ENCODE measurements at places on chromosomes 7 and 10.
A peak's percentile ranks its signal among the peaks of the same experiment; 100 is the strongest.

DNA sequence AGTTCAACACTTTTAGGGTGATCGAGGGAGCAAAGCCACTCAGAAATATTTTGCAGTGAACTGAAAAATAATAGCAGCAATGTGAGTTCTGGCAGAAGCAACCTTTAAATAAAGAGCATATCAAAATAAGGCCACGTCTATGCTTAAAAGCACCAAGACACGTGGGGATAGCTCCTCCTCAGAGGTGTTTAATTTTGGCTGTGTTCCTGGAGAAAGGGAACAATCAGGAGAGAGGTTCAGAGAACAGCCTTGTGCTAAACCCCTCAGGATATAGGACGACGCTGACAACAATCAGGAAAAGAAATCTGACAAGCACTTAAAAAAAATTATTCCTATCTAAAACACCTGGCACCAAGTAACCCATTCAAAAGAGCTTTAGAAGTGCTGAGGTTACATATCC is 471.9 kb upstream of the CELF2 start:
- DNase-seq, result no peak

DNA sequence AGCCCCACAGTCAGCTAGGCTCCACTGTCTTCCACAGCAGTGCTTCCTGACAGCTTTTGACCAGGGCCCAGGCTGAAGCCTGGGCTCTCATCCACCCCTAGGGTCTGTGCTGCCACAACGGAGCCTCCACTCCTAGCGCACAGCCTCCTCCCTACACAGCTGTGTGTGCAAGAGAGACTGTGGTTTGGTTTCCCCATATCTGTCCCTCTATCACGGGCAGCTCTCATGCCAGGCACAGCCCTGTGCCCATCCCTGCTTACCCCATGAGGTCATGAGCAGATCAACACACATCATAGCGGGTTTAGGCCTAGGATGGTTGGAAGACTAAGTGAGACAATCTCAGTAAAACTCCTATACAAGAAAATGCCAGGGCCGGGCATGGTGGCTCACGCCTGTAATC is 61.7 kb upstream of the PLXNA4 start:
- no peak for DNase-seq

DNA sequence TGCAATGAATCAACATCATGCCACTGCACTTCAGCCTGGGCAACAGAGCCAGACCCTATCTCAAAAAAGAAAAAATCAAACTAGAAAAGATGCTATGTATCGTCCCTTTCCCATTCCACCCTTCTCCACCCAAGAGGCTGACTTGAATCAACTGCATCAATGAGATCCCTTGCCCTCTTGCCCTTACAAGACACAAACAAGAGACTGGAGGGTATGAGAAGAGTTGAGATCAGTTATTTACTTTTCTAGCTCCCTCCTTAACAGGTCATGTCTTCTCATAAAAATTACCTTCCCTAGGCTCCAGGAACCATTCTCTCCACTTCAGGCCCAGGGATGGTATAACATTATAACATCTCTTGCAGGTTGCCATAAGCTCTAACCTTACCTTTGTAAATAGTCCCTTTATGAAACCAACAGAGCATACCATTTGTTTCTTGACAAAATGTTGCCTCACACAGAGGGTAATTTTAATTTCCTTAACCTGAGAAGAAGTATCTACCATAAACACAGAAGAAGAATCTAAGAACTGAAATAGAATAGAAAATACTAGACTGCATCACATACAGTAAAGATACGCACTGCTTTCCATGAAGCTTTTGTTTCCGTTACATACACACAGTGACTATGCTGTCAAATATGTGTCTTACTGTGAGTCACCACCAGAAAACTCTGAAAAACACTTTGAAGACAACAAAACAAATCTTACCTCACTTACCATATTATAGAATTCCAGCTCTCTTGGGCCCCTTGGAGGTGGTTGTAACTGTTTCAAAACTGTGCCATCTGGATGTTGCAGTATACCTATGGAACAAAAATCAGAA is 30.5 kb downstream of the IPMK start:
- DNase-seq, result no peak

DNA sequence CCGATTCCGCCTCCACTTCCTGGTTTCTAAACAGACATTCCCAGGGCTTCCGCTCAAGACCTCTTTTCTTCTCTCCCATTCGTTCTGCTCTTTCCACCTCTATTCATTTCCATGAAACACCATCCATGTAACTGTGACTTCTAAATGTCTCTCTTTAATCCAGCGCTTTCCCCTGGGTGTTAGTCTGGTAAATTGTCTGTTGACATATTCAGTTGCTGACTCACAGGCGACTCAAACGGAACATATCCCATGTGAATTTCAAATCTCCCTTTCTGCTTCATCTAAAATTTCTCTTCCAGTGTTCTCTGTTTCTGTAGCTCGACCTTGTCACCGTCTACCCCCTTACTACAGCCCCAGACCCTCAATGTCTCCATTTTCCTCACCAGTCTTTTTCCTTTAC is 119.1 kb downstream of the PFKFB3 start:
- no peak for DNase-seq

DNA sequence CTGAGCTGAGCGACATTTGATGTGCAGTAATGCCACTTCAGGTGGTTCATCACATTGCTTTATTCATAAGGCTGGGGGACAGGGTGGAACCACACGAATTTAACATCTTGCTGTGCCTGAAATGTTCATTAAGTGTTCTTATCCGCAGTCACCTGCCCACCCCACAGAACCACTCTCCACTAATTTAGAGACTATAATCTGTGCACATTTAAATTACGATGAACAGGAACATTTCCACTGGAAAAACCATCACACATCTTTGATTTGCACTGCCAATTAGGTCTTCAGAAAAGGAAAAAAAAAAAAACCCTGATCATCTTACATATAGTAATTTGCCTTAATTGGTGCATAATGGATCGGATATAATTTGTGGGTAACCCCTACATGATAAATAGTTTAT is 2.3 kb downstream of the CDCA7L start:
- no peak for DNase-seq

GRCh38 chr10:78600740-78601139 is 468.0 kb upstream of the ZMIZ1 start:
- DNase-seq, result no peak

DNA sequence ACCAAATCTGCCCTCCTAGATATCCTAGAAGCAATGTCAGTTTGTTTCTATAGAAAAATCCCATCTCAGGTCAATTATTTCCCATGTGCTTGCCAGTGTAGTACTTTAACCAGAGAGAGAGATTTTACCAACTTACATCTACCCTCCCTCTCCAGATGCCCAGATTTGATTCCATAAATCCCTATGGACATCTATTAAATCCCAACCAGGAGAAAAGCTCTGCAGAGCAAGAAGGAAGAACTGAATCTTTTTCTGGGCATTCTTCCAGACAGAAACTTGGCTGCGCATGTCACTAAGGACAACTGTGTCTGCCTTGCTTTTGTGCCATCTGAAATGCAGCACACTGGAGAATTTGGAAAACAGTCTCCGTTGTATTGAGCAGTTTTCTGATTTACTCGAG is 597.6 kb downstream of the SORCS1 start:
- peak; percentile 82 for DNase-seq

DNA sequence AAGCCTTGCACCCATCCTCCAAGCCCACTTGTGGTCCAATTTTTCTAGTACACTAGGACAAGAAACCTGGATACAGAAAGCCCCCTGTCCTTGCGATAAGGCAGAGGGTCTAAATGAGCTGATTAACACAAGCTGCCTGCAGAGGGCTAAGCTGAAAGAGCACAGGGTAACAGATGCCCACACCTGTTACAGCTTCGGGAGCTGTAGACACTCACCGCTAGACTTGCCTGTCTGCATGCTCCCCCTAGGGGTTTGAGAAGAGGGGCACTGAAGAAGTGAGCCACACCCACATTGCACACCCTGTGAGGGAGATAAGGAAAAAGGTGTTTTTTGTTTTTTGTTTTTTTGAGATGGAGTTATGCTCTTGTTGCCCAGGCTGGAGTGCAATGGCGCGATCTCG is 386.5 kb upstream of the AUTS2 start:
- DNase-seq, result no peak

- DNase-seq, result no peak
Measured at GRCh38 chr7:13524076-13524475, 465.4 kb downstream of the ETV1 start.

- DNase-seq, result no peak
Measured at GRCh38 chr7:103866919-103867318, 122.5 kb downstream of the RELN start.

DNA sequence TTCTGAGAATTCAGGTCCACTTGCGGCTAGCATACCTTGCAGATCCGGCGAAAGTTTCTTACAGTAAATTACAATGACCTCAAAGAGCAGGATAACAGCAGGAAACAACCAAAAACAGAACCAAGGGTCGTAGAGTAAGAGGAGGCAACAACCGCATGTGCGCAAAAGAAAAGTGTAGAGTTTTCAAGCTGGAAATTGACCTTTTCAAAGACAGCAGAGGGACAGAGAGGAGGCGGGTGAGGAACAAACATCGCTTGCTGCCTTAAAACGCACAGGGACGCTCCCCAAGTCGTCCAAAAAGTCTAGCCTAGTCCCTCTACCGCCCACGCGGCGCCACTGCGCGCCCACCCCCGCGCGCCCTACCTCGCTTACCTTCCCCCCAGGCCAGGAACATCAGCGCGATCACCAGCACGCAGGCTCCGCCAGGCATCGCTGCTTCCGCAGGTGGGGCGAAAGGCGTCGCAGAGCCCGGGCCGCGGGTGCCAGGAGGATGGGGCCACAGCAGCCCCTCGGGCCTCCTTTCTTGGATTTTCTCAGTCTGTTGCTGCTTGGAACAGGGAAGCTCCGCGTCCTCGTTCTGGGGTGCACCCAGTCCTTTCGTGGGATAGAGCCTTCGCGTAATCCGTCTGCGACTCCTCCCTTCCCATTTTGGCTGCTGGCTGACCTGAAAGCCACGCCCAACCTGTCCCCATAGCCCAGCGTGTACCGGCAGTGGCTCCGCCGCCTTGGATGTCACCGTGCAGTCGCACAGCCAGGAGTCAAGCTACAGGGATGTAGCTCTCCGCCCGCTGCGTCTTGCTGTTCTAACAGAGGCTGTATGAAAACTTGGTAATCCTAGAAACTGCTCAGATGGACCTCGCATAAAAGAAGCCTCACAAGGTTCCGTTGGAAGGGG is at the start of gene VWDE:
VWDE (minus strand) TSS at position 579 of the 895 bp plus-strand sequence; CDS start at position 430, 149 bp downstream.
- no peak for DNase-seq

- no peak for DNase-seq
Measured at GRCh38 chr10:99460070-99460469, 29.6 kb upstream of the GOT1 start.

DNA sequence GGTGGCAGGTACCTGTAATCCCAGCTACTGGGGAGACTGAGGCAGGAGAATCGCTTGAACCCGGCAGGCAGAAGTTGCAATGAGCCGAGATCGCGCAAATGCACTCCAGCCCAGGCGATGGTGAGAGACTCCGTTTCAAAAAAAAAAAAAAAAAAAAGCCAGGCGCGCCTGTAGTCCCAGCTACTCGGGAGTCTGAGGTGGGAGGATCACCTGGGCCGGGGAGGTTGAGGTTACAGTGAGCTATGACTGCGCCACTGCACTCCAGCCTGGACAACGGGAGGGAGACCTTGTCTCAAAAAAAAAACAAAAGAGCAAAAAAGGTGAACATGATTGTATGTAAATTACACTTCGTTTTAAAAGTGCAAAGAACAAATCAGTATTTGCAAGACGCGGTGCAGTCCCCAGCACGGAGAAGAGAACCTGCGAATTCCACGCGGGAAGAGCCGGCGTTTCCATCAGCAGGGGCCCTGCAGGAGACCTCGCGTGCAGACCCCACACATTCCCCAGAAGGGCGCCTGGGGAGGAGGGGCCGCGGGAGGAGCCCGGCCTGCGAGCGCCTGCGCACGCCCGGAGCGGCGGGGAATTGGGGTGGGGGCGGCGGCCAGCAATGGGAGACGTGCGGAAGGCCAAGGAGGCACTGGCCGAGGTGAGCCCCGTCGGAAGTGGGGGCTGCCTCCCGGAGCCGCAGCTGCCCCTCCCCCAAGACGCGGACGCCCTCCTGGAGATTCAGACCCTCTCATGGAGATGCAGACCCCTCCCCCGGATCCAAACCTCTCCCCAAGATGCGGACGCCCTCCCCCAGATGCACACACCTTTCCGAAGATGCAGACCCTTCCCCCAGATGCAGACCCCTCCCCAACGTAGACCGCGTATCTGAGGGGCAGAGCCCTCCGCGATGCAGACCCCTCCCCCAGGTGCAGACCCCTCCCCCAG is 16.7 kb upstream of the SUN1 start:
- no peak for DNase-seq

DNA sequence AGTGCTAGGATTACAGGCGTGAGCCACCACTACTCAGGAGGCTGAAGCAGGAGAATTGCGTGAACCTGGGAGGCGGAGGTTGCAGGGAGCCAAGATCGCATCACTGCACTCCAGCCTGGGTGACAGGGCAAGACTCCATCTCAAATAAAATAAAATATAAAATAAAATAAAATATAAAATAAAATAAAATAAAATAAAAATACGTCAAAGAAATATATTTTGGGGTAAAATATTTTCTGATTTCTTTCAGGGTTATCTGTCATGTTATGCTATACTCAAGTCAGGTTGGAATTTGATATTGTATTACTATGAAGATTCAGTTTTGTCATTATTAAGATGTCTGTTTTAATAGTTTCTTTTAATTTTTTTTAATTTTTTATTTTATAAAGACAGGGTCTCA is 99.4 kb upstream of the GHITM start:
- DNase-seq, result no peak
